ENCODE measurements at places on chromosomes 3 and 15.
A peak's percentile ranks its signal among the peaks of the same experiment; 100 is the strongest.

- DNase-seq: no peak
Observed at GRCh38 chr3:176839901-176840300, 357.4 kb downstream of the TBL1XR1 start.

- DNase-seq: no peak
Observed at GRCh38 chr3:116423945-116424344, 21.3 kb downstream of the LSAMP start.

DNA sequence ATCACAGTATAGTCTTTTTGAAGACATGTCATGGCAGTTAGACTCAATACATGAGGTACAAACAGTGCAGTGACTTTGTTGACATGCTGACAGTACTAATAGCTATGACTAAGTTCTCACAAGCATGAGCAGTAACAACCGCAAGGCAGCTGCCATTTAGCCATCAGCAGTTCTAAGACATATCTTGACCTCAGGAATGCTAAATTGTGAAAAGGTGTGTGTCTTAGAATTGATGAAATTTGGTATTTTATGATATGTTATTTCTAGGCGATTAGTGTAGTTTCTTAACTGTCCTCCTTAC lies 60.7 kb upstream of the FURIN start:
- no peak for DNase-seq

- DNase-seq: no peak
Observed at GRCh38 chr3:44128057-44128775, 113.5 kb upstream of the TOPAZ1 start.

DNA sequence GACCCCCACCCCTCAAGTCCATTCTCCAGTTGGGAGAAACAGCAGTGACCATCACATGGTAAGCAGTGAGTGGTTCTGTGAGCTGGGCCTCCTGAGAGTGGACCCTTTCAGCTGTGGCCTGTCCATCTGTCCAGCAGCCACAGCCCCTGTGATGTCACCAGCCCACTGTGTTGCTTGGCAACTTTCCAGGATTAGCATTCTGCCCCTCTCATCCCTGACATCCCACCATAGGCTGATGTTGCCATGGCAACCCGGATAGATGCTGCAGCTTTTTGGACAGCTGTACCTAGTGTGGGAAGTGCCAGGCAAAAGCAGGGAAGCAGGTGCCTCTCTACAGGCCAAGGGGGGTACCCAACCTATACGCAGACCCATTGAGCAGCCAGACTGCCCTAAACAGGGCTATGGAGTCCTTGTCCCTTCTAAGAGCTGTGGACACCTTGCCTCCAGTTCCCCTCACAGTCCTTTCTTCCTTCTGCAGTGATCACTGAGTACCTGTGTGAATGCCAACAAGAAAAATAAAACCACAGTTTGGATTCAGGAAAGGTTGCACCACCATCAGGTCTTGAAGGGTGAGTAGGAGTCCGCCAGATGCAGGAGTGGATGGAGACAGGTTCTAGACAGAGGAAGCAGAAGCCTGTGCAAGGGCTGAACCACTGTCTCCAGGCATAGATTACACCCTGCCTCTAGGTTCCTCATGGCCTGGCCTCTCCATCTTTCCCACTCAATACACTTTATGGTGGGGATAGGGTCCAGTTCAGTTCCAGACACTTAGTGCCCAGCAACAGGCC lies at the start of gene DNAH1:
Gene DNAH1, plus strand, starts transcription at position 343 of the 788 bp plus-strand sequence. CDS start 6,124 bp downstream, outside the sequence.
- no peak for DNase-seq

- no peak for DNase-seq
Observed at GRCh38 chr15:56723787-56724186, 9.5 kb downstream of the ZNF280D start.

- DNase-seq: no peak
Observed at GRCh38 chr3:55676643-55677042, 189.5 kb upstream of the WNT5A start.

GRCh38 chr15:51299187-51300015 lies 39.0 kb downstream of the CYP19A1 start:
- no peak for DNase-seq

GRCh38 chr3:178967177-178967532 lies 104.5 kb downstream of the ZMAT3 start:
- DNase-seq: no peak

DNA sequence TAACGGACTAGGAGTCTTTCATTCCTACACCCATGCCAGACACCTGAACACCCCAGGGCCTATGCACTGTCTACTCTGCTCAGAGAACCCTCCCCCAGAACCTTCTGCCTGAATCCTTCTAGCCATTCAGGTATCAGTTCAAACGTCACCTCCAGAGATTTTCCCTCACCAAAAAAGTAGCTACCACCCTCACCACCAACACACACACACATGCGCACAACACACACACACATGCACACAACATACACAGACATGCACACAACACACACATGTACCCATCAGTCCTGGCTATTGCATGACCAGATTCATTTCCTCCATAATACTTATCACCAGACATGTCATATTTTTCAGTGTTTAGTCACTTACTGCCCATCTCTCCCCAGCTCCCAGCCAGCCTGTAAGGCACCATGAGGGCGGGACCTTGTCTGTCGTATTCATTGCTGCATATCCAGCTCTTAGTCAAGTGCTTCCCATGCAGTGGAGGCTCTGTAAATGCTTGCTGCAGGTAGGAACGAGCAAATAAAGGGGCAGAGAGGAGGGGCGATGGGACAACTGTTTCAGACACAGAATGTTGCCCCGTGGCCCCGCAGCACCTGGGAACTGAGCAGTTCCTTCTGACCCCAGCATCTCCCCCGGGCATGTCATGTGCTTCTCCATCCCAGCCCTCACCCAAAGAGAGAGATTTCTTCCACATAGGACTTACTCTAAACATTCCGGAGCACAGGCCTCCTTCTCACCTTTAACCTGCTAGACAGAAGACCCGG lies 29.2 kb downstream of the XXYLT1 start:
- no peak for DNase-seq

DNA sequence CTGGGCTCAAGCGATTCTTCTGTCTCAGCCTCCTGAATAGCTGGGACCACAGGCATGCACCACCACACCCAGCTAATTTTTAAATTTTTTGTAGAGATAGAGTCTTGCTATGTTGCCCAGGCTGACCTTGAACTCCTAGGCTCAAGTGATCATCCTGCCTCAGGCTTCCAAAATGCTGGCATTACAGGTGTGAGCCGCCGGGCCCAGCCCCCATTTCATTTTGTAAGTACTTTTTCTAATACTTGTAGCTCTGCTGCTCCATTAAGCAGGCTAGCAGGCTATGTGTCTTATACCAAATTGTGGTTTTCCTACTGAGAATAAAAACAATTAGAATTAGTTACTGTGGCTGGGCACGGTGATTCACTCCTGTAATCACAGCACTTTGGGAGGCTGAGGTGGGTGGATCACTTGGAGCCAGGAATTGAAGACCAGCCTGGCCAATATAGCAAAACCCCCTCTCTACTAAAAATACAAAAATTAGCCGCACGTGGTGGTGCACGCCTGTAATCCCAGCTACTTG lies 22.4 kb downstream of the NIPA1 start:
- no peak for DNase-seq

- DNase-seq: no peak
Observed at GRCh38 chr15:40582726-40583246, 11.3 kb upstream of the KNL1 start.

DNA sequence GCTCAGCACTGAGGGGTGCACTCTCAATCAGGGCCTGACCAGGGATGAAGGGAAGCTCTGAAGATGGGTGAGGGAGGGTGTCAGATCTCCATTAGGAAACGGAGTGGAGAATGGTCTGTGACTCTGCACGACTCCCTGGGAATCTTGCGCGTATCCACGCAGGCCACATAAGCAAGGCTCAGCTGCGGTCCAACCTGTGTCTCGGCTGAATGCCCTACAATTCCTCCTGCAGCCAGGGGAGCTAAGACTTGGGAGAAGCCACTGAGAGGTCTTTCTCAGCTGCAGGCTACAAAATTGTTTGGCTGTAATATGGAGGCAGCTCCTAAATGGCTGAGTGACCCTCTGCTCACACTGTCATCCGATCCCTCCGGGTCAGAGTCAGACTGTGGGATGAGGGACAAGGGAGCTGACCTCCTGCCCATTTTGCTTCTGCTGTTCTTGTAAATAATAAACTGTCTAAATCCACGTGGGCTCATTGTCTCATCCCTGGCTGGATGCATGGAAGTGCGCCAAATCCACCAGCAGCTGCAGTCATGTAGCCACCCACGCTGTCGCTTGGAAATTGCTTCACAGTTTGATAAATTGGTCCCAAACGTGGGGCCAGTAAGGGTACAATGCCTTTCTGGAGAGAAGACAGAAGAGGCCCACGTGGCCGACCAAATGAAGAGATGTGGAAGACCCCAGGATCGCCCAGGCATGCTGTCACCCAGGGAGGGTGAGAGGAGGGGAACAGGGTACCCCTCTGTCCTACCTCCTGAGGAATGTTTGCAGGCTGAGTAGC lies 30.5 kb downstream of the ALS2CL start:
- DNase-seq: no peak

GRCh38 chr3:174613173-174613572 lies 246.0 kb upstream of the NAALADL2 start:
- DNase-seq: no peak

GRCh38 chr3:122257644-122258364 lies 67.2 kb upstream of the CSTA start:
- no peak for DNase-seq

DNA sequence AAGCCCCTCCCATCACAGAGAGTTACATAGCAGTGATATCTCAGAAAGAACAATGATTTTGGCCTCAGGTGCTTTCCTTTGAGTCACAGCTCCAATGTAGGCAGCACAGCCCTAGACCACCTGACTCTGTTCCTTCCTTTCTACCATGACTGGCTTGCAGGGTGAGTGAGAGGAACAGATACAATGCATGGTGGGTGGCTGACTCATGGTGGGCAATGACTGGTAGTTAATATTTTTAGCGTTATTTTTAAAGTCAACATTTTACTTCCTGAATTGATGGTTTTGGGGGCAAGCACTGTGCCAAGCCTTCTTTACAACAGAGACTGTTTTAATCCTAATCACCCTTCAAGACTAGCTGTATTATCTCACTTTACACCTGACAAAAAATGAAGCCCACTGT lies 32.8 kb upstream of the ST3GAL6 start:
- DNase-seq: no peak

GRCh38 chr3:4290272-4290893 lies 12.8 kb upstream of the SETMAR start:
- DNase-seq: peak; percentile 8

GRCh38 chr3:120824613-120825012 lies 82.1 kb downstream of the GTF2E1 start:
- no peak for DNase-seq

DNA sequence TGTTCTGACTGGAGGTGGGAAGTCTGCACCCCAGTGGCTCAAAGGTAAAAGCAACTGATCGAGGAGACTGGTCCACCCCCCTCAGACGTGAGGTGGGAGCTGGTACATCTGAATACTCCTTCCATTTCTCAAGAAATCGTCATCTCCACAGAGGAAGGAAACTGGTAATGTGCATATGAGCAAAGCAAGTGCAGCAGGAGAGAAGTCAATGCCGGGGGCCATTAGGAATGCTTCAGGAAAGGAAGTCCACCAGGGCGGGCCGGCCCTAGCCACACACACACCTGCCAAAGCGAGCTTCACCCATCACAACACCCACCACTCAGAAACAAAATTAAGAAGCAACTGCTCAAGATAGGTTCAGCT lies 8.5 kb downstream of the TBC1D2B start:
- DNase-seq: no peak

DNA sequence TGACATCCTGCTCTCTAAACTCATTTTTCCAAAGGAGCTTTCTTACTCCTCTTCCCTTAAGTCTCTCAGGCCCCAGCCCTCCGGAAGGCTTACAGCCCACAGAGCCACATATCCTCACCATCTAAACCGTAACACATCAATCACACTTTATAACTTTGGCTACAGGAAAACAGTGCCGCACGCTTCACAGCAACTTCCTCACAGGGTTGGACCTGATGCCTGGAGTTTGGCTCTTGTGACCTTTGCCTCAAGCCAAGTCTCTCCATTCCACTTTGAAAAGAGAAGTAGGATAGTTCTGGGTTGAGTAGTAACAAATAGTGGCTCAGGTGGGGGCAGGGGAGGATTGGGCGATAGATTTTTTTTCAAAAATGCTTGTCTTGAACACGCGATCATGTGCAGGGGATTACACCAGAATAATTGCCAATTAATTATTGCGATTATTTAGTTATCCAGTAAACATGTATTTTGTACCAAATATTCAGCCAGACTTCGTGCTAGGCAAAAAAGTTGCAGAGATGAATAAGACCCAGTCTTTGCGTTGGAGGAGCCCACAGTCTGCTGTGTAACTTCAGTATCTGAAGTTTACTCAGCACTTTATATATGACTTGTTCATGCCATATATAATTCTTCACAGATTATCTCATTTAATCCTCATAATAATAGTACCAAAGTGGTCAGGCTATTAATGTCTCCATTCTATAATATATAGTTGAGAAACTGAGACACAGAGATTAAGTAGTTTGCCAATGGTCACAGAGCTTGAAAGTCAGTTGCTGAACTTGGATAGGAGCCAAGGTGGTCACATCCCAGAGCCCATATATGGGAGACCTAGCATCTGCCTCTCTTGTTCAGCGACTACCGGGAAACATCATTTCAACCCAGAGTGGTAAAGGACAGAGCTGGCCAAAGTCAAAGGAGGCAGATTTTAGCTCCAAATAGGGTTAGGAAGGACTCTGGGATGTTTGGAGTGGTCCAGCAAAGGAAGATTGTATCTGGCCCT lies 2.4 kb upstream of the ETV5 start:
- DNase-seq: no peak

DNA sequence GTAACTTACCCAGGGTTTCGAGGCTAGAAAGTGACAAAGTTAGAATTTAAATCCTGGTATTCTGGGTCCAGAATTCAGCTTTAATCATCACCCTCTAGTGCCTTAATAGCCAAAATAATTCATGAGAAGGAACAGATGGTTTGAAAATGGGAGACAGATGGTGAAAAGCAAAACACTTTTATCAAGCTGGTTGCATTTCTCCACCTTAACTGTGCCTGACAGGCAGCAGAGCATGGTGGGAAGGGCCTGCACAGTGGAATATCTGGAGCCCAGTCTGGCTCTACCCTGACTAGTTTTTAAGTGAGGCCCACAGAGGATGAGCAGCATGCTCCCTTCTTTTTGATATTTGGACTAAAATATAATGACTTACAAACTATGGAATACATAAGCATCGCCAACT lies 35.6 kb upstream of the RASGRP1 start:
- DNase-seq: no peak

GRCh38 chr3:46672349-46672695 lies 21.2 kb downstream of the ALS2CL start:
- DNase-seq: no peak

DNA sequence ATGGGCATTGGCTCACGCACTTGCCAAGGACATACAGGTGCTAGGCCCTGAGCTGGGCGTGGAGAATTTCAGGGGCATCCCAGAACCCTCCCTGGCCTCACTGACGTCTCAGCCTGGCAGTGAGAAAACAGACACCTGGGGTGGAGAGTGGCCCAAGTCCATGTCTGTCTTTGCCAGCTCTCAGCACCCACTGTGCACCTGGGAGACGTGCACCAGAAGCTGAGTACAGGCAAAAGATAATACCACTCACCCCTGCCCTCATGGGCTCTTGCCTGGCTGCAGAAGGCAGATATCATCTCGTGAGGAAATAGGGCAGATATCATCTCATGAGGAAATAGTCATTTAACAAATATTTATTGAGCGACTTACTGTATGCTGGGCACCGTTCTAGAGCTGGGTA lies 8.0 kb downstream of the LOXL1 start:
- DNase-seq: no peak

- DNase-seq: no peak
Observed at GRCh38 chr3:99498550-99499234, 139.7 kb upstream of the COL8A1 start.

- peak; percentile 51 for DNase-seq
Observed at GRCh38 chr3:175155172-175155571, 296.0 kb downstream of the NAALADL2 start.
